ENCODE measurements at places on chromosomes 2 and 18. TPM values are rescaled to one million over a fixed set of nuclear protein-coding genes. Genes with fewer than 3 reads are reported as not detected.

The ASAP2 gene
- 80.8 TPM for total RNA-seq

The CARF gene
- 6.8 TPM for total RNA-seq

The C2orf80 gene
- not detected for total RNA-seq

The FEV gene
- not detected for total RNA-seq

The RAMP1 gene
- total RNA-seq: 11.2 TPM

The CTLA4 gene
- total RNA-seq: not detected

The PLCL1 gene
- 0.12 TPM for total RNA-seq

The VSNL1 gene
- 1.3 TPM for total RNA-seq

The SPC25 gene
- 3.5 TPM for total RNA-seq

The DSC2 gene
- total RNA-seq: 17.6 TPM

The INHA gene
- 2.2 TPM for total RNA-seq

The ERICH2 gene
- total RNA-seq: 22.4 TPM

The LINC00305 gene
- not detected for total RNA-seq

The NMS gene
- total RNA-seq: not detected

The LYG1 gene
- total RNA-seq: 1.2 TPM

The CFC1 gene
- total RNA-seq: not detected

The ZNF516 gene
- total RNA-seq: 40.1 TPM

The INPP5D gene
- total RNA-seq: 46.1 TPM

The UGT1A8 gene
- total RNA-seq: not detected

The MRO gene
- not detected for total RNA-seq

The AQP12A gene
- total RNA-seq: not detected

The EVX2 gene
- total RNA-seq: not detected

The TRIM43 gene
- not detected for total RNA-seq

The UNC80 gene
- not detected for total RNA-seq
